ENCODE measurements at places on chromosomes 6 and 20.

DNA sequence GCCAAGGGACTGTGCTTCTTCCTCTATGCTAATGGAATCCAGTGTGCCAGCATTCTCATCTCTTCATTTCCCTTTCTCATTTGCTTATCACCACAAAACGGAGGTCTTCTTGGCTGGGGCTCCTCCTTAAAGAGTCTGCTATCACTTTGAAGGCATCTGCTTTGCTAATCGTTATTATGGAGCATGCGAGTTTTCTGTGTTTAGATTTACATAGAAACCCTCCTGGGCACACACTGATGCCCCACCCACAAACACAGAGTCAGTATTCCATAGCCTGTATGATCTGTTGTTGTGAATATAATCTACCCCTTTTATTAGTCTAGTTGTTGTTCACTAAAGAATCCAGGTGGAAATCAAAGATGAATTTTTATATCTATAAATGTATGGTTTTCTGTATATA is 83.4 kb upstream of the XRN2 start:
- DNase-seq, result peak; percentile 43

GRCh38 chr20:64228751-64229506 is 26.6 kb upstream of the PCMTD2 start:
- DNase-seq, result no peak

GRCh38 chr20:39661833-39662232 is 699.7 kb downstream of the DHX35 start:
- no peak for DNase-seq

DNA sequence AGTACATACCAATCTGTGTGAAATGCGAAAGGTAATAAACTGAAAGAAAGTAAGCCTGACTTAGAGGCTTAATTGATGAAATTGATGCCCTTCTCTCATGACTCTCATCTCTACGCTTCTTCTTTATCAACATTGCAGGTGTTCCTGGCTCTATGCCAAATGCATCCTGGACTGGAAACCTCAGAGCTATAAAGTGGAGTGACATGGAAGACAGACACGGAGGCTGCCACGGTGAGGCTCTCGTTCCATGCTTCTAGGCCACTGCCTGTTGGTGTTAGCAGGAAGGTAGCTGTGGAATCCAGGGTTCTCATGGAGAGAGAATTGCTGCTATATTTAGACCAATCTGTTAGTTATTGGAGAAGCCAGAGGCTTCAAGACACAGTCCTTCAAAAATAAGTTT is 73.2 kb downstream of the C6orf52 start:
- no peak for DNase-seq

GRCh38 chr6:6969761-6970223 is 138.0 kb upstream of the RREB1 start:
- DNase-seq, result no peak

GRCh38 chr20:50049442-50050026 is 63.4 kb downstream of the UBE2V1 start:
- no peak for DNase-seq

- no peak for DNase-seq
Observed at GRCh38 chr6:168649209-168649608, 208.2 kb downstream of the SMOC2 start.
